ENCODE measurements at places on chromosomes 5 and 9.

DNA sequence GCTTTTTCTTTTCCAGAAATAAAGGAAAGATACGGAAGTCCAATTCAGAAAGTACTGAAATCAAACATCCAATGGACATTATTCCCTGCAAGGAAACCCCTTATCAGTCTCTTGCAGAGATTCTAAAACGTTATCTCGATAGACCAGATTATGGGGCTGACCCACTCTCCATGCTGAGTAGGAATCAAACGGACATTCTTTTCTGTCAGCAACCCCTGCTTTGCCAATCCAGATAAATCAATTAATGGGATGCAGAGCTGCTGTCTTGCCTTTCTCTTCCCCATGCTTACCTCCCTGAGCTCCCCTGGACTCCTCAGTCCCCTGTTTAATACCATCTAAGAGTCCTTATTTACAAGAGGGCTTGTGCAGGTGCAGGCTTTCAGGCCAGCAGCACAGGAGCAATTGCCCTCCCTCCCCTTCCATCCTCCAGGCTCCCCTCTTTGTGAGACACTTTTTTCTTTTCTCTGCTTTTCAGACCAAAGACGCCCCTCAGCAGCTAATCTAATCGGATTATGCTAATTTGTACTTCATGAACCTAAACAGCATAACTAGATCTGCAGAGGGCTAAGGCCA lies 14.2 kb downstream of the TAL2 start:
- no peak for DNase-seq

GRCh38 chr9:126301985-126302603 lies 24.5 kb upstream of the MVB12B start:
- no peak for DNase-seq

DNA sequence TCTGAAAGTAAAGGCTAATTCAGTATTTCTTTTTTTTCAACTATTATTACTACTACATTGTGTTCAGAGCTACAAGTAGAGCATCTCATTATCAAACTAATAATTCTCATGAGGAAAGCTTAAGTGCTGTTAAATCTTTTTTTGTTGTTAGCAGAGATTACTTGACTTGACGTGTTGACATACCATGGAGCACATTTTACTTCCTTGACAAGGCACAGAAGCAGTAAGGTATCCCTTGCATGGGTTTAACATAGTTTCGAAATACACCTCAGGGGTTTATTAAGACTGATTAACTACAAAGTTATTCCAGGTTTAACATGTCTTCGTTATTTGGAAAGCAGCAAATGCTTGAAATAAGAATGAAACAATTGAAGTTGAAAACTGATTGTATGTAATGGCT lies 7.0 kb downstream of the SPDL1 start:
- DNase-seq: no peak

GRCh38 chr5:160240350-160240749 lies 11.0 kb downstream of the FABP6 start:
- DNase-seq: no peak

GRCh38 chr9:100058699-100059579 lies 39.9 kb downstream of the ERP44 start:
- DNase-seq: no peak

DNA sequence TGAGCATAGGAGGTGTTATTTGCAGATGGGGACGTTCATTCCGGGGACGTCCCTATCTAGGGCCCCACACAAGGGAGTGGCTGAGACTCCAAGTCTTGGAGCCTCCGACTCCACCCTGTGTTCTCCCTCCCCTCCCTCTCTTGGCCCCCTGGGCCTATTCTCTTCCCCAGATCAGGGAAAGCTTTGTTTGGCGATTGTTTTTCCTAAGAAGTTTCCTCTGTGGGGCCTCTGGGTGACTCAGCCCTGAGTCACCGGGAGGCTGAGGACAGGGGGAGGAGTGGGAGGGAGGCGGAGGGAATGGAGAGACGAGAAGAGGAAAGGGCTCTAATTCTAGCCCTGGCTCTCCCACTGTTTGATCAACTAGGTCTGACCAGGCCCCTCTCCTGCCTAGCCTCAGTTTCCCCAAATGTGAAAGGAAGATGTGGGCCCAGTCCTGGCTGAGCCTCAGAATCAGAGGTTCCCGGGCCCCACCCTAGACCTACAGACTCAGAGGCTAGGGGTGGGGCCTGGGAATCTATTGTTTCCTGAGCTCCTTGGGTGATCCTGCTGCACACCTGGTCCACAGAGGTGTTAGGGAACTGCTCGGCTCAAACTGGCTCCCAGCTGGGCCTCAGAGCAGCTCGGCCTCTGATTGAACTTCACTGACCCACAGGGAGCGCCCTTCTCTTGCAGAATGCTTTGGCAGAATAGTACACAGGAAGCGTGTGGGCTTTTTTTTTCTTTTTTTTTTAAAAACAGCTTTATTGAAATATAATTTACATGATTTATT lies 19.2 kb downstream of the GSN start:
- no peak for DNase-seq

GRCh38 chr5:82820188-82820587 lies 257.0 kb downstream of the TMEM167A start:
- no peak for DNase-seq

DNA sequence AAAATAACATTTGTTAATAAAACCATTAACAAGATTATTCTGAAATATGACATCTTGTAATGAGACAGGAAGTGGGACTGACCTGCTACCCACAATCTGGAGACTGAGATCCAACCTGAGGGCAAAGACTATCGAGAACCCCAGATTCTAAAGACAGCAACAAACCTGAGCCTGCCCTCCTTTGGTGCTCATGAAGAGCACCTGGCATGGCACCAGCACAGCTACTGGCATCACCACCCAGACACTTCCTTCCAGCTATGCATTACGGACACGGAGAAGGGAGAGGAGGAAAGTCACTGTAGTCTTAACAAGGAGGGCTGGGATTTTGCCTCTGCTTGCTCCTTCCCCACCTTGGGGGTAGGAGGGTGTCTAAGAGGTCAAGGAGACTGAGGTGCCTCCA lies 105.5 kb downstream of the AUH start:
- no peak for DNase-seq
